ENCODE measurements at places on chromosomes 1 and 21.

DNA sequence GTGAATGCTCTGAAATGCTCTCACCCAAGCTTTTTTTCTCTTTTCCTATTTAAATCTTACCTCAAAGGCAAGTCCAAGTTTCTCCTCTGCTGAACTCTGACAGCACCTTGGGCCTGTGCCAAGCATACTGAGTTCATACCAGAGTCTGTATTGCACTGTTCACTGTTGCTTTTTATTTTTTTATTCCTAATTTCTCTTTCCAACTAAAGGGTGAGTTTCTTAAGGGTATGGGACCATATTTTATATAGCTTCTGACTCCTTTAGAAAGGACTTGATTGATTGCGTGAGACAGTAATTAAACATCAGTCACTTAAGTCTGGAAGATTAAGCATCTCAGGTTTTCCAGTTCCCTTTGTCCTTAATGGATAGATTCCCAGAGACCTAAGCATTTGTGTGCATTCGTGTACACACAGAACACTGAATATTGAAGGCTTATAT, 69.9 kb downstream of the CACHD1 start:
- DNase-seq: no peak

DNA sequence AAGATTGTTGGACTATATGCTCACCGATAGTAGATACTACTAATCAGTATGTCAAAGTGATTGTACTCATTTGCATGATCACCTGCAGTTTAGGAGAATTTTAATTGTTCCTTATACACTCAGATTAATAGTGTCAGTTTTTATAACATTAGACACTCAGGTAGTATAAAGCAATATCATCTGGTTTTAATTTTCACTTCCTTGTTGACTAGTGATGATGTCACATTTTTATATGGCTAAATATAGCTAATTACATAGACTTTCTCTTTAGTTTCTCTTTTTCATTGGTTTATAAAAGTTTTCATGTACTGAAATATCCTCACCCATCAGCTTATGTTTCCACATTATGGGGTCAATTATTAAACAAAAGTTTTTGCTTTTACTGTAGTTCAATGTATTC, 1332.4 kb upstream of the ADGRL2 start:
- no peak for DNase-seq

DNA sequence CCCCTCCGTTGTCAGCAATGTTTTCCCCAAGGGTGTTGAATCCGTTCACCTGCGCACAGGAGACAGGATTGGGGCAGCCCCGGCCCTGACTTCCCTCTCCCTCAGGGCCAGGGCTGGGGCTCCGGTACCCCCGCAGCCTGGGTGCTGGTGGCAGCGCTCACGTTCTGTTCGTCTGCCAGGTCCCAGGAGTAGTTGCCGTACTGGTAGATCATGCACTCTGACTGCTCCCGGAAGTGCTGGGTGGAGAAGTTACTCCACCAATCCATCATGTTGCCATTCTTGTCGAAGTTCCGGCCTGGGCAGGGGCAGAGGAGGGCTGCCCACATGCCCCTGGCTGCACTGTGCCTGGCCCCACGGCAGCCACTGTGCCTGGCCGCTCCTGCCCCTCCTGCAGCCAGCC, 6.1 kb downstream of the PRXL2B start:
- no peak for DNase-seq

DNA sequence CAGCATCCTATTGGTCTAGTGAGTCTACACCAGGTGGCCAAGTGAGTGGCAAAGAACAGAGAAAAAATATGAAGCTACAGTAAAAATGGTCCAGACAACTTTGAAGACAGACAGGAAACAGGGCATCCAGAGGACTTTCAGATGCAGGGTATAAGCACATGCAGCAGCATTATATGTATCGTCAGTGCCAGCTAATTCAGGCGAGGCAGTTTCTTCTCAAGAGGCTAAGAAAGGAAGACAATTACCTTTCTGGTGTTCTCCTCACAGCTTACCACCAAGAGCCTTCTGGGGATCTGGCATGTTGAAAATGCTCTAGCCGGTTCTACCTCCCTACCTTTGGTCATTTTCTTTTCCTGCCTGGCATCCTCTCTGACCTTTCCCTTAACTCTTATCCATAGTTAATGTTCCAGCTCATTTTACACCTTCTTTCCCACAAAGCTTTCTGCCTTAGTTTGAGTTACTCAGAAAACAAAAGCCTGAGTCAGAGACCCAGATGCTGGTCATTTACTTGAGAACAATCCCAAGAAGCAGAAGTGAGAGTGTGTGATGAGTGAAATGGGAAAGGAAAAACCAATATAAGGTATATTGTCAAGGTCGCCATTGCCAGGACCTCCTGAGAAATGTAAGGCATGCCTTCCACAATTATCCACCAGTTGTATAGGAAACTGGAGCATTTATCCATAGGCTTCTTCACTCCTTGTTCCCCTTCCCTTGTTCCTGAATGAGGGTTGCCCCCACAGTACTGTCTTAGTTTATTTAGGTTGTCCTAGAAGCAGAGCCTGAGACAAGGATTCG, 444.1 kb downstream of the PLPP3 start:
- no peak for DNase-seq

DNA sequence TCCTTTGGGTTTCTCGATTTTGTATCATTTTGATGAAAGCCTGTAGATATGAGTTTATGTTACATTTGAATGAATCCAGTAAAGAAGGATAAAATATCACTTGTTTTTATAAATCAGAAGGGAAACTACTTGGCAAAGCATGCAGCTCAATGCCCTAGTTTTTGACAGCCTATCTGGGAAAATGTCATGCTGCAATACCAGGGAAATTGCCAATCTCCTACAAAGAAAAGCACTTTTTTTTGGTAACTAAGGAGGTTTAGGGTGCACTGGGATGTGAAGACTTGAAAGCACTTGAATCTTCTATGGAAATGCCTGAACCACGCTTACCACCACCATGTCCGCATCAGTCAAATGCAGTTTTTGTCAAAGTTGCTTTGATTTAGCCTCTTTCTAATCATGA, 446.9 kb upstream of the LRRC7 start:
- no peak for DNase-seq

DNA sequence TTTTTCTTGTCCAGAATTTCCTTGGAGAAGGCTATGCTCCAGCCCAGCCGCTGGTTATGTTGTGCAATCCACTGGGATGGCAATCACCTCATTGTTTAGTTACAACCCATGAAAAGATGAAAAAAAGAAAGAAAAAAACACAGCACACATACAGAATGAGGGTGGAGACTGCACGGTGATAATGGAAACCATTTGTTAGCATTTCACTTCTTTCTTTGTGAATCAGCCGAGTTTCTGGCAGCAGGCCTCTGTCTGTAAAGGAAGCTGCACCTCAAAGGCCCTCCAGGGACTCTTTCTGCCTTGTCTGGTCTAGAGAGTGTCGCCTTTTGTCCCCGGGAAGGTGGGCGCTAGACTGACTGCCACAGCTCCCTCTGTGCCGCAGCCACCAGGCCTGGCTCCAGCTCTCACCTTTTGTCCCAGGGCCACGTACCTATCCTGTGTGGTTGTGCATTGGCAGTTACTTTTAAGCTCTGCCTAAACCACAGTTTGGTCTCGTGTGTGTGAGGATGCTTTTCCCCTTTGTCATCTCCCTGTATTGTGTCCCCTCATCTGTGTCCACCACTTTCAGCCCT, 35.6 kb downstream of the NGF start:
- DNase-seq: no peak

DNA sequence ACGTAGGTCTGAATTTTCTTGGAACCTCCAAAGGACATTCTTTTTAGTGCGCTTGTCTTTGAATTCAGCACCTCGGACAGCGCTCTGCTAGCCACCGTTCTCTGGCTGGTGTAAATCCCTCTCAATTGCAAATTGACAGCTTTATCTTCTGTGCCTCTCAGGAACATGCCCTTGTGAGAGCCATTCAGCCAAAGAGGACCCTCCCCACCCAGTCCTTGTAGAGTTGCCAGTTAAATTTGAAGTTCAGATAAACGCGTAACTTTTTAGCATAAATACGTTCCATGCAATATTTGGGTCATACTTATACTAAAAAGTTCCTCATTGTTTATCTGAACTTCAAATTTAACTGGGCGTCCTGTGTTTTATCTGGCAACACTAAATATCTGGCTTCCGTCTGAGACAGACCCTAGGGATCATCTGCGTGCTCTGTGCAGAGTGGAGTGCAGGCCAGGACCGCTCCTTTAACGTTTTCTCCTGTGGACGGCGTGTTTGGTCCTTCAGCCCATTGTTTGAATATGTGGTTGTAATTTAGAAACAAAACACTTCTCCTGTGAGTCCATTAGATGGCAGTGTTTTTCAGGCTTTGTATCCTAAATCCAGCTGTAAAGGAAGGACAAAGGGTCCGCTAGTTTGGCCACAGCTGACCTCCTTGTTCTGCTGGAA, 7.0 kb downstream of the KCNAB2 start:
- DNase-seq: no peak

DNA sequence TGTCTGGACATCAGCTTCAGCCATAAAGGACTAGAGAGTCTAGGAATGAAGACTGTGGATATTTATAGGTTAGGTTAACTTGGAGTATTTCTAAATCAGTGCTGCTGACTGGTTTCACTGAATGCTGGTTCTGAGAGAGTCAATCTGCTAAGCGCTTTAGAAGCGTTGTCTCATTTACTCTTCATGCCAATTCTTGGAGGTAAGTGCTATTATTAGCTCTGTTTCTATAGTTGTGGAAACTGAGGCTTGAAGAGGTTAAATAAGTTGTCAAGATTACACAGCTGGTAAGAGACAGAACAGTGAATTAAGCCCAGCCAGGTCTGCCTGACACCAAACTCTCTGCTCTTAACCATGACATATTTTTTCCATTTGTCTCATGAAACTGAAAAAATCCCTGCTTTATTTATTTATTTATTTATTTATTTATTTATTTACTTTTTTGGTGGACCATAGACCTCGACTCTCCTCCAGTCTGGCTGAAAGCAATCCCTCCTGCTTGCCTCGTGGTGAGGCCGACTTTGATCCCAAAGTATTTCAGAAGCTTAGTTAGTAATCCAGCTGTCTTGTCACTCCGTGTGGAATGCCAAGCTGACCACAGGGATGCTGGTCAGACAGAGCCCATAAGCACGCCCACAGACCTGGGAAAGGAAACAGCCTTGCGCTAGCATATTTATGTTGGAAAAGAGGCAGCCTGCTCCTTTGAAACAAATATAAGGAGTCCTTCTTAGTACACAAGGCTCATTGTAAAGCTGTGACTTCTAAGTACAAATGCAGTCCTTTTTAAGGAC, 16.9 kb downstream of the NTMT2 start:
- DNase-seq: no peak

- no peak for DNase-seq
These were observed 43.1 kb upstream of the S1PR1 start for GRCh38 chr1:101193733-101194169.

GRCh38 chr1:228108742-228109072, 392 bp downstream of the MRPL55 start:
- DNase-seq: no peak

- DNase-seq: no peak
These were observed 15.5 kb downstream of the AZIN2 start for GRCh38 chr1:33096363-33097005.

GRCh38 chr1:244381878-244382565, 69.7 kb downstream of the ADSS2 start:
- no peak for DNase-seq

- no peak for DNase-seq
These were observed 98.4 kb upstream of the USP25 start for GRCh38 chr21:15631342-15631741.

GRCh38 chr1:24830680-24831272, 85.5 kb downstream of the CLIC4 start:
- no peak for DNase-seq

DNA sequence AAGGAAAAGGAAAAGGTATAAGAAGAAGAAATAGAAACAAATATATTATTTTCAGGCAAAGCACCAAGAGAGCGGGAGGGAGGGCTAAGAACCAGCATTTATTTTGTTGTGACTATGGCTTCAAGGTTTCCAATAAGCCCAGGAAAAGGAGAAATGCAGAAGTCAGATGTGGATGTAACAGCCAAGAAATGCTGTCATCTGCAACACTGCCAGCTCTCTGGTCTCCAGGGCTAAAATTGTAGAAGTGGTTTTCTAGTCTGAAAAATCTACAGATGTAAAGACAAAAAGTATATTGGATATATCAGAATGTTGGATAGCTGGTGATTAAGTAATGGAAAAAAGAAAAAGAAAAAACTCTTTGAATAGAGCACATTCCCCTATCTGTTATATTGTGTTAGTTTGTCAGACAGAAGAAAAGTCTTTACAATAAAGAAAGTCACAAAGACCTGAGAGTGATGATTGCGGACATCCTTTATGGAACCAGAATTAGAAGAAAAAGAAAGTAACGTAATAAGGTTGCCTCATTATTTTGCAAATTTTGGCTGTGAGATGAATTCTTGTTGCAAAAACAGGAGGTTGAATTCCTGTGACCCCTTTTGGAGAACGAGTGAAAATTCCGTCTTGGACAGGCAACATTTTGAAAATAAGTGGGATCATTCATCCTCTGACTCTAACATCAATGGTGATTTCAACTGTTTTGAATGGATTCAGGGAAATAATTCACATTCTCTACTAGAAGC, 938.1 kb downstream of the TTLL7 start:
- no peak for DNase-seq

- DNase-seq: no peak
These were observed 18.8 kb upstream of the GPR137B start for GRCh38 chr1:236123563-236123962.

All from stimulated activated CD4-positive, alpha-beta T cell treated with anti-CD3 and anti-CD28 coated beads, TNF-alpha, amount 100 ng/mL, for 1 hour (primary cell).